ENCODE measurements at places on chromosomes 6 and 20. TPM values are rescaled to one million over a fixed set of nuclear protein-coding genes. Genes with fewer than 3 reads are reported as not detected.

DNA sequence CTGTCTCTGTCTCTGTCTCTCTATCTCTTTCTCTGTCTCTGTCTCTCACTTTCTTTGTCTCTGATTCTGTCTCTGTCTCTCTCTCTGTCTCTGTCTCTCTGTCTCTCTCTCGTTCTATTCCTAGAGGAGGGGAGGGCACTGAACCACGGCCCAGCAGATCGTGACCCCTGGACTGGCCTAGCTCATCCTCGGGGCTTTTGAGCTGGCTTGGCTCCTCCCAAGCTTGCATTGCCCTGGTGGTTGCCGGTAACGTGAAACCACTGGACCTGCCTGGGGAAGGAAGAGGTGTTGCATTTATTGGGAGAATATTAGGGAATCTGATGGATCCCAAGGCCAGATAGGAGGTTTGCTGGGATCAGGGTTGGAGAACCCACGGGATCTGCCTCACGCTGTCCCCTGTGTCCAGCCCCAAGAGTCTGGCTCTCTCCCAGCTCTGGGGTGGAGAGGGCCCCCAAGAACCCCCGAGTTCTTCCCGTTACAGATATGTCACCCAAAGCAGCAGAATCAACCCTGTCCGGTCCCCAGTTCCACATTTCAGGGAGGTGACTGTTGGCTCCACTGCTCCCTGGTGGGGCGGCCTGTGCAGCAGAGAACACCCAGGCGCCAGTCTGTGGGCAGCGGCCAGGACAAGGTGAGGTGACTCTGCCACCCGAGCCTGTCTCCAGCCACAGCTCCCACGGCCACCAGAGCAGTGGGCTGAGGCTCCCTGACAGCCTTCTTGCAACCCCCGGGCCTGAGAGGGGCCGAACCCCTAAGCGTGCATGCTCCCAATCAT is 228.3 kb downstream of the TTLL2 start:
- DNase-seq: no peak
- no peaks in the 10 kb centered on the region for H3K36me3 ChIP-seq
- H3K4me3 ChIP-seq: no peak overlapping the region
- no peaks in the 10 kb centered on the region for H3K27me3 ChIP-seq

GRCh38 chr20:59223182-59223601 is 59.6 kb downstream of the ZNF831 start:
- no peak overlapping the region for H3K27ac ChIP-seq
- no peak for DNase-seq
- H3K36me3 ChIP-seq: peaks cover 5% of the 10 kb centered on the region
- peak overlapping the region; percentile 65 for H3K4me3 ChIP-seq
- no peaks in the 10 kb centered on the region for H3K27me3 ChIP-seq

GRCh38 chr6:83199863-83200225 is 6.7 kb downstream of the RWDD2A start:
- H3K27ac ChIP-seq: no peak overlapping the region
- H3K4me1 ChIP-seq: peaks cover 5% of the 10 kb centered on the region
- no peak overlapping the region for H3K4me3 ChIP-seq
- no peak for DNase-seq
- H3K36me3 ChIP-seq: peaks cover 7% of the 10 kb centered on the region
- H3K27me3 ChIP-seq: no peaks in the 10 kb centered on the region

DNA sequence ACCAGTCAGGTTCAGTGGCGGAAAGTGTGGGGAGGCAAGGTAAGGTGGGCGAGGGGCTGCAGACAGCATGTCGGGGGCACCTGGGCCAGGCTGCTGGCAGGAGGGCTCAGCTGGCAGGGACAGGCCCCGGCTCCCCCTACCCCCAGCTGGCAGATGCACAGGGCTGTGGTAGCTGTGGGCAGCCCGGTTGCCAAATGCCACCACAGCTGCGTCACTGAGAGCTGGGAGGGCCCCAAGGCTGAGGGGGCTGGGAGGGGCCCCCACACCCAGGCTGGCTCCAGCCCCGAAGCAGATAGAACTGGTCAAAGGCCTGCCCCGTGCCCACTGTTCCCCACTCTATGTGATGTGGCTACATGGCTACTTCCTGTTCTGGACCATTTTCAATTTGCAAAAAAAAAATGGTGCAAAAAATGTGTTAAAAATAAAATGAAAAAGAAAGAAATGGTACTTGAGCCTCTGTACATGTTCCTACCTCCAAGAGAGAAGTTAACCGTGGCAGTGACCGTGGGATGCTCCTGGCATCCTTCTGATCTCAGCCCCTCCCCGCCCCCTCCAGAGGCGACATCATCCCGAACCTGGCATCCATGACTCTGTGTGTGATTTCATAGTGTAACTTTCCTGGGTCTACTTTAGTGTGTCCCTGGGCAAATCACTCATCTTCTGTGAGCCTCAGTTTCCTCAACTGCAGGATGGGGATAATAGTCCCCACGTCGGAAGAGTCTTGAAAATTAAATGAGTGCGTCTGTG is 64.4 kb downstream of the UBE2V1 start:
- peak; percentile 26 for DNase-seq
- no peaks in the 10 kb centered on the region for H3K36me3 ChIP-seq
- peaks cover 8% of the 10 kb centered on the region for H3K4me1 ChIP-seq
- peaks cover 13% of the 10 kb centered on the region for H3K27me3 ChIP-seq
- no peak overlapping the region for H3K4me3 ChIP-seq
- H3K27ac ChIP-seq: no peak overlapping the region

- H3K27ac ChIP-seq: no peak overlapping the region
- no peak overlapping the region for H3K4me3 ChIP-seq
- DNase-seq: no peak
- no peaks in the 10 kb centered on the region for H3K27me3 ChIP-seq
Measured at GRCh38 chr6:124149646-124150045, 346.0 kb downstream of the NKAIN2 start.

DNA sequence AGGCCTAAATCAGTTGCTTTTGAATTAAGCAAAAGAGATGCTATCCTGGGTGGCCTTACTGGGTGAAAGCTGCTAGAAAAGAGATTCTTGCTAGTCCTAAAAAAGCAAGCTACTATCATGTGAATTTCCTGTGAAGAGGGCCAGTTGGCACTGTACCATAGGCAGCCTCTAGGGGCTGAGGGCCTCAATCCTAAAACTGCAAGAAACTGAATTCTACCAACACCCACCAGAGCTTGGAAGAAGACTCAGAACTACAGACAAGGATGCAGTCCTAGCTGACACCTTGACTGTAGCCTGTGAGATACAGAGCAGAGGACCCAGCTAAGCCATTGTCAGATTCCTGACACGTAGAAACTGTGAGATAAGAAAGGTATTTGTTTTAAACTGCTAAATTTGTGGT is 24.5 kb downstream of the CLIC5 start:
- peaks cover 3% of the 10 kb centered on the region for H3K4me1 ChIP-seq
- no peak for DNase-seq
- no peak overlapping the region for H3K4me3 ChIP-seq
- H3K27me3 ChIP-seq: no peaks in the 10 kb centered on the region

DNA sequence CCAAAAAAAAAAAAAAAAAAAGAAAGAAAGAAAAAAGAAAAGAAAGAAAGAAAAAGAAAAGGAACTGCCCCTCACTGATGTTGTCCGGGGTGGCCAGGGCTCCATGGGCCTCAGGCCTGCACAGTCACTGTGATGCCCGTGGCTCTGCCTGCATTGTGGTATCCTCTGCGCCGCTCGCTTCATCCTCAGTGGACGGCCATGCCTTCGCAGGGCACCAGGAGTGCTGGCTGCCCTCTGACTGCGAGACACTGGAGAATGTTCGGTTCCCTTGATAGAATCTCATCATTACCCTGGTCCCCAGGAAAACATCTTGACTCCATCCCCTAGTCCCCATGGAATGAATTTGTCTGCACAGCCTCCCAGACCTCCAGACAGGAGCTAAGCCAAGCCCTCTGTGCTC is 61.7 kb downstream of the TMEM242 start:
- H3K27me3 ChIP-seq: no peaks in the 10 kb centered on the region
- no peak overlapping the region for H3K27ac ChIP-seq
- H3K4me1 ChIP-seq: no peaks in the 10 kb centered on the region
- H3K36me3 ChIP-seq: no peaks in the 10 kb centered on the region
- no peak for DNase-seq

- DNase-seq: no peak
- peaks cover 8% of the 10 kb centered on the region for H3K27me3 ChIP-seq
- no peak overlapping the region for H3K27ac ChIP-seq
Measured at GRCh38 chr20:60677819-60678218, 574.2 kb upstream of the CDH4 start.

DNA sequence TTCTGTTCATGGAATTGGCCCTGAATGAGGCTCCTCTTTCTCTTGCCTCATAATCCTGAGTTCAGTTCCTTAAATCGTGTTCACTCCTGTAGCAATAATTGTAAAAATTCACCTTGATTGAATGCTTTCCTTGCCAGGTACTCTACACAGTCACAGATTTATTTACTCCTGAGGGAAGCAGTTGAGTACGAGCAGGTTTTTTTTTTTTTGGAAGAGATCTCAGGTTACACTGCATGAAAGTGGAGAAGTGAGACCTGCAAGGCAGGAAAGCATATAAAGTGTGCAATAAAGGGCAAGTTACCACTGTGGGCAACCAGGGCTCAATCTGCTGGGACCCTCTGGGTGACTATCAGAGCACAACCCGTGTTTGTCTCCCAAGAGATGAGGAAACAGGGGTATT is 93.0 kb upstream of the DOK5 start:
- no peak overlapping the region for H3K27ac ChIP-seq
- H3K36me3 ChIP-seq: no peaks in the 10 kb centered on the region
- H3K27me3 ChIP-seq: peaks cover 31% of the 10 kb centered on the region
- no peak overlapping the region for H3K4me3 ChIP-seq
- DNase-seq: no peak

GRCh38 chr6:28488916-28489365 is 26.7 kb downstream of the GPX6 start:
- H3K4me3 ChIP-seq: peak overlapping the region; percentile 72
- H3K4me1 ChIP-seq: peaks cover 16% of the 10 kb centered on the region
- H3K27me3 ChIP-seq: peaks cover 46% of the 10 kb centered on the region
- peak; percentile 63 for DNase-seq

DNA sequence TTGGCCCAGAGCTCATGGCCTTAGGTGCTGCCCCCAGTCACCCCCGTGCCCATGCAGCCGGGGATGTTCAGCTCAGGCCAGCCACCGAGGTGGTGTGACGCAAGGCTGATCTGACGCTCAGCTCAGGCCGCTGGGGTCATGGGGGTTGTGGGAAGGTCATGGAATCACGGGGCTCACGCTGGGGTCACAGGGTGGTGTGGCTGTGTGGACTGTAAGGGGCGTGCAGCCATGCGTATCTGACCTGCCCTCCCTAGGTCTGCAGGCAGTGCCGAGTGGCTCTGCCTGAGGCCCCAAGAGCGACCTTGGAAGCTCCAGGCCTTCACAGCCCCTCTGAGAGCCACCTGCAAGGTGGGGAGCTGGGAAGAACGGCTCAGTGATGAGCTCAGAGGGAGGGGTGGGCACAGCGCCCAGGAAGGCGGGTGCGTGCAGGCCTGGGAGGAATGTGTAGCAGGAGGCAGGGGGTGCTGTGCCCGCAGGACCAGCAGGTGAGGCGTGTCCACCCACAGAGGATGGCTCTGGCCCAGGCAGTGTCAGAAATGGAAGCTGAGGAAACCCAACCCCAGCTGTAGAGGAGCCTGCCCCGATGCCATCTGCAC is 27.8 kb downstream of the CHRNA4 start:
- H3K4me1 ChIP-seq: no peaks in the 10 kb centered on the region
- H3K27me3 ChIP-seq: peaks cover 20% of the 10 kb centered on the region
- DNase-seq: no peak
- no peak overlapping the region for H3K27ac ChIP-seq
- H3K36me3 ChIP-seq: no peaks in the 10 kb centered on the region

GRCh38 chr20:10560686-10561085 is 113.1 kb downstream of the JAG1 start:
- H3K36me3 ChIP-seq: peaks cover 23% of the 10 kb centered on the region
- no peak for DNase-seq
- peaks cover 25% of the 10 kb centered on the region for H3K4me1 ChIP-seq
- H3K4me3 ChIP-seq: no peak overlapping the region
- no peaks in the 10 kb centered on the region for H3K27me3 ChIP-seq

DNA sequence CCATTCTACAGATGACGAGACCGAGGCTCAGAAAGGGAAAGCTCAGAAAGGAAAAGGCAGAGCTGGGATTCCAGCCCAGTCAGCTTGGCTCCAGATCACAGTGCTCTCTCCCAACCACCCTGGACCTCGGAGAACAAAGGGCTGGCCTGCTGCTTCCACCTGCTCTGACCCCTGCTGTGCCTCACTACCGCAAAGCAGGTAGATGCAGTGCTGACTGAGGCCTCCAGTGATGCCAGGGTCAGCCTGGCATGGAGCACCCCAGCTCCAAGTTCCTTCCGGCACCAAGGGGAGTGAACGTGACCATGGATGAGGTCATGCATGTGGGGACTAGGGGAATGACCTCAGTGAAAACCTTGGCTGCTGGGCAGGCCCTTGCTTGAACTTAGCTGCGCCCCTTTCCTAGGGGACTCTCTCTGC is 20.7 kb upstream of the TLDC2 start:
- H3K36me3 ChIP-seq: no peaks in the 10 kb centered on the region
- H3K4me1 ChIP-seq: peaks cover 18% of the 10 kb centered on the region
- H3K4me3 ChIP-seq: no peak overlapping the region
- no peaks in the 10 kb centered on the region for H3K27me3 ChIP-seq

DNA sequence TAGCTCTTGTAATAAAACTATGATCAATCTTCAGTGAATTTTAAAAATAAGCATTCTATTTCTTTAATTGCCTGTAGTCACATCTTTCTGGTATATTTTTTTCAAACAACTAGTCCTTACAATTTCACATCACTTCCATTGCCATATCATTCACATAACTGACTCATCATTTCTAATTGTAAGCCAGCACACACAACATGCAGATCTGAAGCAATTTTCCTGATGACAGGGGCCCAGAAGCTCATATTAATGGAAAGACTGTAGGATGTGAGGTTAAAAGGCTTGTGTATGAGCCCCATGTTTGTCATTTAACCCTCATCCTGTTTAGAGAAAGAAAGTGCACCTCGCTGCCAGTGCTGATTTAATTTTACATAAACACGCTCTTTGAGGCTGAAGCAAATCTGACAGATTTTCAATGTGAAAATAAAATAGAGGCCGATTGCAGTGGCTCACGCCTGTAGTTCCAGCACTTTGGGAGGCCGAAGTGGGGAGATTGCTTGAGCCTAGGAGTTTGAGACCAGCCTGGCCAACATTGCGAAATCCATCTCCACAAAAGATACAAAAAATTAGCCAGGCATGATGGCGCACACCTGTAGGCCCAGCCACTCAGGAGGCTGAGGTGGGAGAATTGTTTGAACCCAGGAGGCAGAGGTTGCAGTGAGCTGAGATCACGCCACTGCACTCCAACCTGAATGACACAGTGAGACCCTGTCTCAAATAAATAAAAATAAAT is 40.1 kb upstream of the LTV1 start:
- H3K4me3 ChIP-seq: no peak overlapping the region
- no peak for DNase-seq
- peaks cover 47% of the 10 kb centered on the region for H3K4me1 ChIP-seq
- H3K27ac ChIP-seq: no peak overlapping the region

DNA sequence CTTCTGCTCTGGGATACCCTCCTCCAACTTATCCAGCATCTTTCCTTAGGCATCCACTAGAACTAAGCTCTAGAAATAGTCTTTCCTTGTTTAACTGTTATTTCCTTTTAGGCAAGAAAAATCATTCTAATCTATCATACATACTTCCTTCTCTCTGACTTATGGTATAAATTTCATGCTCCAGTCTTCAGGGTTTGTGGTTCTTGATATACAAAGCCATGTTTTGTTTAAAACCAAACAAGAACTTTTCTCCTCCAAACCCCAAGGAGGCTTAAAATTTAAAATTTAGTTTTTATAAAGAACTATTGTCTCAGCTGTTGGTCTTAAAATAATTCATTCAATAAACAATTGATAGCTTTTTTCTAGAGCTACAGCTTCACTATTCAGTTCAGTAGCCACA is 77.2 kb downstream of the CD164 start:
- DNase-seq: no peak
- H3K4me3 ChIP-seq: no peak overlapping the region
- no peaks in the 10 kb centered on the region for H3K27me3 ChIP-seq
- H3K27ac ChIP-seq: peak overlapping the region; percentile 47

The GHRH gene
- total RNA-seq: not detected

The NDUFAF4 gene
- total RNA-seq: 65.4 TPM

The TFEB gene
- total RNA-seq: 8.5 TPM

The SLC25A27 gene
- 1.2 TPM for total RNA-seq

The ZNF217 gene
- 41.5 TPM for total RNA-seq

The RNASET2 gene
- 85.2 TPM for total RNA-seq
